ENCODE measurements at places on chromosomes 3 and 15. TPM values are rescaled to one million over a fixed set of nuclear protein-coding genes. Genes with fewer than 3 reads are reported as not detected.

Gene NDN
- 60.0 TPM for total RNA-seq

DNA sequence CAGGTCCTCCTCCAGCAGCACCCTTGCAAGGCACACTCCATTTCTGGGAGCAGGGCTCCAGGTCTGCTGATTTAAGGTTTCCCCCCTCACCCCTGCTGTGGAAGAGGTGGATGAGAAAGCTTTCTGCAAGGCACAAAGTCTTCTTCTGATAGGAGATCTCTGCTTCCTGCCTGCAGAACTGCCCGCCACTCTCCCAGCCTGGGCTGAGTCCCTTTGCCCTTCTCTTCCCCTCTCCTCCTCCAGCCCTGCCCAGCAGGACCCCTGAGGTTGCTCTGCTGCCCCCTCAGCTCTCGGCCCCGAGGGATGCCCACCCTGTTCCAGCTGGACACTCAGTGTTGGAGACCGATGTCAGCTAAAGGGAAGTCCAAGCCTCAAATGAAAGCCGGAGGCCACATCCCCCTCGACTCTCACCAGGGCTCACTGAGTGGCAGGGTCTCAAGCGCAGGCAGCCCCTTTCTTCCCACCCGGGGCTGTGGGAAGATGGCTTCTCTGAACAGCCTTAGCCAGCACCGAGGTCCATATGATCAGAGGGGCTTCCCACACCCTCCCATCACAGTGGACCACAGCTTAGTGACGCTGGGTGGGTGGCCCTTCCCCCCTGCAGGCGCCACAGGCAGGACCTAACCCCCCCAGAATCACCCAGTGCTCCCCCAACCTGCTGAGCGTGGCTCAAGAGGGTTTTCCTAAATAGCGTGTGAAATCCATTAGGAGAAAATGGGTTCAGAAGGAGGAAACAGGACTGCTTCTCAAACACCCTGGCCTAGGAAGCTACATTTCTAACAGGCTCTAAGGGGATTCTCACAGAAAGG lies 4.0 kb downstream of the ATP10A start:
- DNase-seq: no peak

Gene THAP10
- total RNA-seq: 4.2 TPM

Gene KAT2B
- 58.2 TPM for total RNA-seq

DNA sequence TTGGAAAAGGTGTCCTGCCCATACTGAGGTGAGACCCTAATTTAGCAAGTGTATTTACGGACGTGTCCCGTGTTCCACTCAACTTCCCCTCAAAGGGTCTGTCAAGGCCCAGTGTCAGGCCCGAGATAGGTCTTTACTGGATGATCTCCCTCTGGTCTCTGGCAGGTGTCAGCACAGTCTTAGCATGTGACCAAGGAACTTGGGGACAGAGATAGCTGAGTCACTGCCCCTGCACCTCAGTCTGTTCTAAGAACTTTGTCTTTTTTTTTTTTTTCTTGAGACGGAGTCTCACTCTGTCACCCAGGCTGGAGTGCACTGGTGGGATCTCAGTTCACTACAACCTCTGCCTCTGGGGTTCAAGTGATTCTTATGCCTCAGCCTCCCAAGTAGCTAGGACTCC lies 32.1 kb upstream of the ALPK3 start:
- DNase-seq: no peak

Gene ZPLD1
- not detected for total RNA-seq

Gene RTP1
- total RNA-seq: not detected

DNA sequence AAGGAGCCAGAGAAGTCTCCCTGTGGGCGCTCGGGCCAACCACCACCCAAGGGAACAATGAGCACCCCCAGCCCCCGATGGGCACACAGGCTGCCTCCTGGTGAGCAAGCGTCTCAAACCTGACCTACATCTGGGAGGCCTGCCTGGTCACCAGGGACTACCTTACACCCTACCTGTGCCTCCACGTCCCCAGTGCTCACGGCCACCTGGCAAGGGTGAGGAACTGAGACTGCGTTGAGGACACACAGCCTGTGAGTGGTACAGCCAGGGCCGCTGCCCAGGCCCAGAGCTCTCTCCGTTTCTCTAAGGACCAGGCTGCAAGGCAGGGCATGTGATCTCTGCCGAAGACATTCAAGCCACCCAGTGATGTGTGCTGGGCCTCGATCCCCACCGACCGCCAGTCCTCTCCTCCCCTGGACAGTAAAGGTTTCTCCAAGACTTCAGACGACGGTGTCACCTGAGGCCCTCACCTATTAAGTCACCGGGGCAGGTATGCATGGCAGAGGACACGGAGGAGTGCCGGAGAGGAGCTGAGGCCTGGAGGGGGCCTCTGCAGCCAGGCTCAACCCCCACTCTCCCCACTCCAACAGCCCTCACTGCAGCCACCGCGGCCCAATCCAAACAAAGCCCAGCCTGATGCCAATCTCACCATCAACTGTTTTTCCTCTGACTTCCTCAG lies 2.8 kb downstream of the GOLGA8A start:
- DNase-seq: no peak

- no peak for DNase-seq
These were observed 196.6 kb downstream of the KCNMB2 start for GRCh38 chr3:178732824-178733223.

- DNase-seq: no peak
These were observed 753.9 kb downstream of the TUSC7 start for GRCh38 chr3:117463276-117464115.

GRCh38 chr3:193314161-193314560 lies 64.4 kb downstream of the ATP13A5 start:
- no peak for DNase-seq

GRCh38 chr3:186640929-186641328 lies 730 bp downstream of the FETUB start:
- DNase-seq: no peak

DNA sequence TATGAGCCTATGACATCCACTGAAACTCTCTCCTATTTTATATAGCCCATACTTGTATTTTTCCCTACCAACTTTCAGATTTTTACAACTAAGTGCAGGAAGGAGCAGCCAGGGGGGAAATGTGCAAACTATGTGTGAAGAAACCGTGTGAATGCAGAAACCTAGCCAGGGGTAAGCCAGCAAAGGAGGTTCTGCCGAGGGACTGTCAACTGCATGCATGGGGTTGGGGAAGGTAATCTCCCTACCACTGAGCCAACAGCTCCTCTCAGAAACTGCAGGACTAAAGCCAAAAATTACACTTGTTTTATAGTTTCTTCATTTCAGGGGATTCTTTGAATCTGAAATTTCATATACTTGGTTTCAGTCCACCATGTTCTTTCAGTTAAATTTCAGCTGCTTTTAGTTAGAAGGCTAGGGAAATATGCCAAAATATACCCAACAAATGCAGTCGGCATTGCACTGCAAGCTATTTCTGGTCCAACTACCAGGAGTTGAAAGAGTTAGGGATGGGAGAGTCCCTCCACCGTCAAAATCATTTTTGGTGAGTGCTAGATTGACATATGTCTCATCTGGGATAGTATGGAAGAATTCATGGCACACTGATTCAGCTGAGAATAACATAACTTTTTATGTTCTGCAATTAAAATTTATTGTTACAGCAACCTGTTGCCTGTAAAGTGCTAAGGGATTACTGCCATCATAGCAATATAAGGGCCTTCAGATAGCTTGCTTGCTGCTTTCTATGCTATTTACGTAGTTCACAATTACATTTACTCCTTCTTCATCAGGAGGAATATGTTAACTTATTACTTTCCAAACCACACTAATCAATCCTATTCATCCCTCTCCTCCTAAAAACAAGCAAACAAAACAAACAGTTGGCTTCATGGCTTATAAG lies 904.2 kb downstream of the ROBO1 start:
- DNase-seq: no peak

Gene MBNL1
- total RNA-seq: 142 TPM

DNA sequence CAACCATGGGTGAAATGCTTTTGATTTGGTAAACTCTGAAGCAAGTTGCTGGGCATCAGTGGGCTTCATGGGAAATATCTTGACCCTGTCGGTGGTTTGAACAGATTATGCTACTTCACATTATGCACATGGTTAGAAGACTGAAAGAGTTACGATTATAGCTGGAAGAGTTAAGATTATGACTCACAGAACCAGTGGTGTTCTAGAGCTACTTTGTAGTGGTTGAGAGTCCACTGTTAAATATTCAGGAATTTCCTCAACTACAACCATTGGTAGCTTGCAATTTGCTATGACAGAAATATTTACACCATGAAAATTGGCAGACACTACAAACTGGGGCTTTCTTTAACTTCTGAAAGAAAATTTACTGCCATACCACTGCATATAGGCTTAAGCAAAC lies 99.3 kb downstream of the GADL1 start:
- DNase-seq: no peak

DNA sequence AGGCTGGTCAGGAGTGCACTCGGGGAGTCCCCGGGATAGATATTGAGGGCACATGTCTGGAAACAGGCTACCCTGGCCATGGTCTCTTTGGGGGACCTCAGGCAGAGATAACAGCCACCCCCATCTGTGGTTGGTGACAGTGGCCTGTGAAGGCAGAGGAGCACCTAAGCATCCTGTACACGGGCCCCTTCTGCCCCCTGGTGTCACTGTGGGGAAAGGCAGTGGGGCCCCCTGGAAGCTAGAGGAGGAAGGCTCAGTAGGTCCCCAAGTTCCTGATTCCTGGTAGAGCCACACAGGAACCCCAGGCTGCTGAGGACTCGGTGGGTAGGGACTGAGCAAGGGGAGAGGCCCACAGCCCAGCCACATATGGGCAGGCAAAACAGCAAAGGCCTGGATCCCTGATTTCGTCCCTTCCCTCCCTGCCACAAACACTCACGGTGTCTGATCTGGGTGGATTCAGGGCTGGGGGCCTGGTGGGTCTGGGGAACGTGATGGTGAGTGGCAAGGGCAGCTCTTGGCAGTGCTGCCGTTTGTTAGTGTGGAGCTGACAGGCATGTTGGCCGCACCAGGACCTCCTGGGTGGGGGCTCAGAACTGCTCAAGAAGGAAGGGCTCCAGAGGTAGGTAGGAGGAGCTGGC lies 14.1 kb upstream of the CXCR6 start:
- no peak for DNase-seq

Gene ANKRD34C
- total RNA-seq: not detected

GRCh38 chr3:150564243-150564642 lies 17.7 kb downstream of the EIF2A start:
- DNase-seq: no peak

Gene CD200R1
- total RNA-seq: 1.8 TPM

- DNase-seq: no peak
These were observed 1014.1 kb upstream of the SEMA6D start for GRCh38 chr15:46703020-46703861.

Gene CAPN3
- total RNA-seq: 6.8 TPM

DNA sequence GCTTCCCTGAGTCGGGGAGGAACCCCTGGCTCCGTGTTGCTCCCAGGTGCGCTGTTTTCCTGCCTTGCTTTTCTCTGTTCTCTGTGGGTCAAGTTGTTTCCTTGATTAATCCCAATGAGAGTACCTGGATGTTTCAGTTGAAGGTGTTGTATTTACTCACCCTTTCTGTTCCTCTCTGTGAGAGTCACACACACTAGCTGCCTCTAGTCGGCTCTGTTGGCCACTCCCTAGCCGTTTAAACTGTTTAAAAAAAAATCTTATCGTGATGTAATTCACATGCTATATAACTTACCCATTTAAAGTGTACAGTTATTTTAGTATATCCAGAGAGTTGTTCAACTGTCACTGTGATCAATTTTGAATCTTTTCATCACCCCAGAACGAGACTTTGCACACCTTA lies 74.0 kb downstream of the AKAP13 start:
- no peak for DNase-seq

Gene PRICKLE2
- 10.6 TPM for total RNA-seq

DNA sequence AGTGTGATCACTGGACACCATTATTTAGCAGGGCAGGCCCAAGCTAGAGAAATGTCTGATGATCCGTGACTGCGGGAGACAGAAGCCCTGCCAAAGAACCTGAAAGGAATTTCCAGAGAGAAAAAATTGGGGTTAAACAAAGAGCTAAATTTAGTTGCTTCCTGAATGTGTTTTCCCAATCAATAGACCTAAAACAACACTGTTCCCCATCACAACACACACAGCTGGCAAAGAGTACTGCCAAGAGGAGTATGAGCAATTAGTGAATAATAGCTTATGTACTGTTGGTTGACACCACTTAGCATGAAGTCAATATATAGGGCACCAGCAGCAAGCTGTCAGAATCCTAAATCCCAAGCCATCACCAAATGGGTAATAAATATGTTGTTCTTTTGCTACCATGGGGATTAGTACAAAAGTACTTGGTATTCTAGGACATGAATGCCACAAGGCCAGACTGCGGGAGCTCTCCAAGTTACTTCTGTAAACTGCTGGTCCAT lies 35.7 kb downstream of the CLK3 start:
- no peak for DNase-seq

Gene TGM4
- not detected for total RNA-seq

Gene ADPRH
- 9.5 TPM for total RNA-seq

DNA sequence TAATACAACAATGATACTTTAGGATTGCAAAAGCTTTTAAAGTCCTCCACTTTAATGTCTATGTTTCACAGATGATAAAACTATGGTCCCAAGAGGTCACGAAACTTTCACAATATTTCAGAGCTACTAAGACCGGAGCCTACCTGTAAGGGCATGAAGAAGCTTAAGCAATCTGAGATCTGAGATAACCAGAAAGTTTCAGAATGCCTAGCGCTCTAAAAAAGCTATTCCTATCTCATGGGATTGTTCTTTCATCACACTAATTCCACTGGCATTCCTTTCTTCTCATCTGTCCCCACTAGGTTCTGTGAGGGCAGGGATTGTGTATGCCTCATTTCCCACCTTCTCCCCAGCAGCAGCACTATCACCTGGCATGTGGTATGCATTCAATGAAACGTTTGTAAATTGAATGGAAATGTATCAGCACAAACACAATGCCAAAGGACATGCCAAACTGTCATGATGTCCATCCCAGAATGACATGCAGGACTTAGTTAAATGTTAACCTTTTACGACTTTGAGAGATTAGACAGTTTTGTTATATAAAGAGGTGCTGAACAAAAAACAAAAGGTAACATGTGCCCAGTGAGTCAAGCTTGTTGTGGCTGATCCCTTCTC lies 104.7 kb upstream of the NR2F2 start:
- DNase-seq: no peak

GRCh38 chr3:134857356-134857755 lies 62.3 kb downstream of the EPHB1 start:
- DNase-seq: no peak

Gene KLHL18
- total RNA-seq: 33.8 TPM

DNA sequence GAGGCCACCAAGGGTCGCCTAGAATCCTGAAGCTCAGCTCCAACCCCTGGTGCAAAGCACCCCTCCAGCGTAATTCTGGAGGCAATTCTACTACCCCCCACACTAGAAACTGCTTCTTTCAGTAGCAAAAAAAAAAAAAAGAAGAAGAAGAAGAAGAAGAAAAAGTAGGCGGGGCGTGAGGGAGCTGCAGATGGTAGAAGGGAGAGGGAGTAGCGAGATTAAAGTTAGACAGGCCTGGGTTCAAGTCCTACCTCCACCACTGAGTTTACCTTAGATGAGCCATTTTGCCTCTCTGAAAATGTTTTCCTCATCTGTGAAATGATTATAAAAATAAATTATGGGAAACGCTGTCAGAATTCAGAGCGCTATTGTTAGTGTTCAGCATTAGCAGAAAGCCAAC lies 913 bp downstream of the FAM174B start:
- no peak for DNase-seq

Gene KY
- 0.81 TPM for total RNA-seq

All from right cardiac atrium (tissue), 5 donors.